C1 segment of cervical spinal cord (tissue), 14 donors: ENCODE measurements at places on chromosomes 16 and 17.

DNA sequence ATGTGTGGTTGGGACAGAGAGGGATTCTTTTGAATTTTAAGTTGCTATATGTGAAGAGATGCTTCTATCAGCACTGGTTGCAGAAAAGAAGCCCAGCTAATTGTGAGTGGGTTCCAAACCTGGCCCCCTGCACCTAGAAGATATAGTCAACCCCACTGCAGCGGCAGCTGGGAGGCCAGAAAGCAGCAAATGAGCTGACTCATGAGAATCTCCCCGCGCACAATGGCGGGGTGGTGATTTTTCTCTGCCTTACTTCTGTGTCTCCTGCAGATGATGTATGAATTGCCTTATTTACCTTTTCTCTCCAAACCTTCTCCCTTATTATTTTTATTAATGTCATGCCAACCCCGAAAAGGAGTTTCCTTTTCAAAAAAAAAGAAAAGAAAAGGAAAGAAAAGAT is 89.7 kb downstream of the MAF start:
- DNase-seq = no peak

DNA sequence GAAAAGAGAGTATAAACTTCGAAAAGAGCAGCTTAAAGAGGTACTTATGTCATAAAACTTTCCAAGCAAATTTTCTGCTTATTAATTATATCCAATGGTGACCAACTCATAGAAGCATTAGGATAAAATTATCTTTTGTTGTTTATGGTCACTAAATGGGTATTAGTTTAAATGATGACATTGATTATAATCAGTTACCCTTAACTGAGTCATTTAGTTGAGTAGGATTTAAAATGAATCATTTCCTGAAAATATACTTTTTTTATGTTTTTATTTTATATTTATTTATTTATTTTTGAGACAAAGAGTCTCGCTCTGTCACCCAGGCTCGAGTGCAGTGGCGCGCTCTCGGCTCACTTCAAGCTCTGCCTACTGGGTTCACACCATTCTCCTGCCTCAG is 55.9 kb downstream of the ABHD15 start:
- no peak for DNase-seq

DNA sequence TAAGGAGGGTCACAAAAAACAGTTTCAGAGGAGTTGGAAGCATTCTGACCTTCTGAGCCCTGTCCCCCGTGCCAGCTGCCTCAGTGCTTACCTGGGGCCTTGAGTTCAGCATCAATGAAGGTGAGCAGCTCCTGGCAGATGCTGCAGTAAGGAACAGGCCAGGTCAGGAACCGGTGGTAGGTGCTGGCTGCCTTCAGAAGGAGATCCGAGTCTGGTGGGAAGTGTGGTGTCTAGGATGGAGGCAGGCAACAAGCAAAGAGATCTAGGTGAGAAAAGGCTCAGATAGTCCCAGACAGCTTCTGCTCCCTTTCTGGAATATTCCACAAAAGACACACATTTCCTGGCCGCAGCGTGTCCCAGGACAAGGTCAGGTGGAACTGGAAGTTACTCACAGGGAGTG is 37.2 kb upstream of the PIK3R6 start:
- no peak for DNase-seq

DNA sequence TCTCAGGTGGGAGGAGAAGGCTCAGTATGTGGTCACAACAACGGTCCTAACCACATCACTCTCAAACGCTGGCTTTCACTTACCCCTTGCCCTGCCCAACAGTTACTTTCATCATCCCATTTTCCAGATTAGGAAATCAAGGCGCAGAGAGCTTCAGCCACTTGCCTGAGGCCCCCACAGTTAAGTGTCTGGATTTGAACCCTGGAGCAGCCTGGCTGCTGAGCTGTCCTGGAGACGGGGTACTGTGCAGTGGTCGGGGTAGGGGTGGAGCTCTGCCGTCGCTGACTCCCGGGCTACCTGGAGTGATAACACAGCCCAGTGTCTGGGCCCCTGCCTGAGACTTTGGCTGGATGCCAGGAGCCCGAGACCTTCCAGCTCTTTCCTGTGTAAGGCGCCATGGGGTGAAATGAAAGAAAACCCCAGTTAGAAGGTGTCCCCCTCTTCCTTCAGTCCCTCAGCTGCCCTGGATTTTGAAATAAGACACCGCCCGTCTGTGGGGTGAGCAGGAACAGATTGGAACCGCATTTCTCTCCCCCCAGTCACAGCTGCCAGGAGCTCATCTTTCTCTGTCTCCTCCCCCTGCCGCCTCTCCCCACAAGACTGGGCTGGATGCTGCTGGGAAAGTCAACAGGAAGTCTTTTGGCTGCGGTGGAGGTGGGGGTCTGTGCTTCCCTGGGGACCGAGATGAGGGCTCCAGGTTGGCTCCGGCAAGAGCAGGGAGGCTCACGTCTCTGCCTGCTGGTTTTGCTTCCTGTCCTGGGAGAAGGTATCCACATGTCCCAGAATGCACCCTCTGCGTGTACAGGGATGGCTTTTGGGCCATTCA is 280.2 kb downstream of the SEC14L1 start:
- DNase-seq = no peak

DNA sequence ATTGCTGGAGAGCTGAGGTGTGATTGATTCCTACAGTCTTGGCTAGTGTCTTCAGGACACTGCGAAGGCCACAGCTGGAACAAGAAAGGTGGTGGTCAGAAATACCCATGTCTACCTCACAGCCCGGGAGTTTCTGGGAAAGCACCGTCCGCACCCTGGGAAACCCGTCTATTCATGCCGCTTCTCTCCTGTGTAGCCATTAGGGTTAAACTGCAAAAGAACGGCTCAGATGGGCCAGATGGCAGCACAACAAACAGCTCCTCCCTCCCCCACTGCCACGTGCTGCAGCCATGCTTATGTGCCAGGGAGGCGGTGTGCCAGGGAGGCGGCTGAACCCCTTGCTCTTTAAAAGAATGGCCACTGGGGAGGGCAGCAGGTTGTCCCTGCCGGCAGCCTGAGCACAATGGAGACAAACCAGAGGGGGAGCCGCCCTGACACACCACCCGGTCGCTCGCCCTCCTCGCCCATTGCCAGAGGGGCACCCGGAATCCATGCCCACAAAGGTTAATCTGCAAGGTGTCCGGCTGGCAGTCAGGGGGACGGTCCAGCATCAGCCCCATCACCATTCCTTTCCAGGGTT is 65.2 kb downstream of the CYTH1 start:
- peak; percentile 90 for DNase-seq

GRCh38 chr17:2253768-2254406 is 49.7 kb downstream of the SMG6 start:
- no peak for DNase-seq

- no peak for DNase-seq
These were observed 19.3 kb upstream of the TBX2 start for GRCh38 chr17:61380217-61380835.

DNA sequence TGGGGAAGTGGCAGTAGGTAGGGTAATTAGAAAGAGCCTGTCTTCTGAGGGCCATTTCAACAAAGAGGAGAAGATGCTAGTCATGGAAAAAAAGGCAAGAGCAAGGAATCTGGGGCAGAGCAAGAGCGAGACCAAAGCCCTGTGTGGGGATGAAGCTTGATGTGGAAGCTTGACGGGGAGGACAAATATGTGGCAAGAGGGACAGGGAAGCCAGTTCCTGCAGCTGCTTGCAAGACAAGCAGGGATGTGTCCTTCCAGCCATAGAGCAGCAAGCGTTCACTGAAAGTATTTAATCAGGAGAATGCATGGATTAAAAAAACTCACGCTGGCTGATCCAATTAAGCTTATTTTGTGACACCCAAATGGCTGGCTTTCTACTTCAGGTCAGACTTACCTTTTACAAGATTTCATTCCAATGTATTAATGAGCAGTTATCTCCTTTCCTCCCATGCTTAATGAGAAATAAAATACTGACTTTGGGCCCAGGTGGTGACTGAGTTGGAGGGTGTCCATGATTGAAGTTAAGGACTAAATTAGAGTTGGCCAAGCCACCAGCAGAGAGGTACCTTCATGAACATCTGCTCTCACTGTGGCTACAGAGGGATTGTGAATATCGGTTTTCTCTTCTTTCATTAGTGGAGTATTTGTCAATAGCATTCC is 76.8 kb downstream of the ABCA8 start:
- DNase-seq = no peak

DNA sequence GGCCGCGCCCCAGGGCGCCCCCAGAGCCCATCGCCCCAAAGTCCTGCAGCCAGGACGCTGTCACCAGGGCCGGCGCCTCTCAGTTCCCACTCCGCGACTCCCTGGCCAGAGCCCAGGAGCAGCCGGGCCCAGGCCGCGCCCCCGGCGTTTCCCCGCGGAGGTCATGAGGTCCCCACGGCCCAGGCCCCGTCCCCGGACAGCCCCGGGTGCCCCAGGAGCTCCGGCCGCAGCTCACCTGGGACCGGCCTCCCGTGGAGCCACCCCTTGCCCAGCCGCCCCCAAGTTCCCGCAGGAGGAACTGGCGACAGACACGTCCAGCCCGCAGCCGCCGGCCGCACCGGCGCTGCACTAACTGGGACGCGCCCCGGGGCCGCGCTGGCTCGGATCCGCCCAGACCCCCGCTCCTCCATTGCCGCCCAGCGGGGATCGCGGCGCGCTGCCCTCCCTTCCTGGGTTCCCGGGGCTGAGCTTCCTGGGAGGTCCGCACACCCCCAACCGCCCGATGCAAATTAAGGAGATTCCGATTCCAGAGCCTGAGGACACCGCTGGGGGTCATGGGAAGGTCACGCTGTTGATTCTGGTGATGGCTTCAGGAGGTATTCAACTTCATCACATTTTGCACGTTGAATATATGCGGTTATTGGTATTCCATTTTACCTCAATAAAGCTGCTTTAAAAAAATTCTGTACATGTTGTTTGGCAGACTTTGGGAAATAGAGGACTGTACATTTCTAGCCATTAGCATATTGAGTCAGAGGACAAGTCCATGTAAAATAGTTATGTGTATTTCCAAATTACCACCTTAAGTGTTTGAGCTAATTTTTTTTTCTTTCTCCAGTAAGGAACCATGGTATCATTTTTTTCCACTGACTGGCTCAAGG is 9.9 kb downstream of the AHSP start:
- no peak for DNase-seq

GRCh38 chr16:2835638-2836493 is 5.8 kb downstream of the ZG16B start:
- no peak for DNase-seq

- no peak for DNase-seq
These were observed 18.9 kb downstream of the CA4 start for GRCh38 chr17:60168654-60169053.

- DNase-seq = no peak
These were observed 4.0 kb upstream of the DLX4 start for GRCh38 chr17:49964769-49965523.

GRCh38 chr16:31000671-31001382 is 9.6 kb downstream of the STX1B start:
- DNase-seq = peak; percentile 45

DNA sequence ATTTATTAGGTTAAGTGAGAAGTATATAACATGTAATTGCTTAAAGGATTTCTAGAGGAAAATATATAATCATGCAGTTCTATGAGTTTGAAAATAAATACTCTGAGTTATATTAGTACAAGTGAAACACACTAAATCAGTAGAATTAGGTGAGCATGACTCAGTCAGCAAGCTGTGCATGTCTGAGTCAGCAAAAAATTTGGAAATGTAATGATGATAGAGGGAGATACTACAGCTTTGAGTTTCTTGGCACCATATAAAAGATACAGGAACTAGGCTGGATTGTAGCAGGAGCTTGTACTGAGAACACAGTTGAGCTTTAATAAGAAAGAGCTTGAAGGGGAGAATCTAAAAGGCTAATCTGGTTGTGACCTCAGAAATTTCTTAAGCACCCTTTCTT is 1224.6 kb downstream of the CDH8 start:
- no peak for DNase-seq

DNA sequence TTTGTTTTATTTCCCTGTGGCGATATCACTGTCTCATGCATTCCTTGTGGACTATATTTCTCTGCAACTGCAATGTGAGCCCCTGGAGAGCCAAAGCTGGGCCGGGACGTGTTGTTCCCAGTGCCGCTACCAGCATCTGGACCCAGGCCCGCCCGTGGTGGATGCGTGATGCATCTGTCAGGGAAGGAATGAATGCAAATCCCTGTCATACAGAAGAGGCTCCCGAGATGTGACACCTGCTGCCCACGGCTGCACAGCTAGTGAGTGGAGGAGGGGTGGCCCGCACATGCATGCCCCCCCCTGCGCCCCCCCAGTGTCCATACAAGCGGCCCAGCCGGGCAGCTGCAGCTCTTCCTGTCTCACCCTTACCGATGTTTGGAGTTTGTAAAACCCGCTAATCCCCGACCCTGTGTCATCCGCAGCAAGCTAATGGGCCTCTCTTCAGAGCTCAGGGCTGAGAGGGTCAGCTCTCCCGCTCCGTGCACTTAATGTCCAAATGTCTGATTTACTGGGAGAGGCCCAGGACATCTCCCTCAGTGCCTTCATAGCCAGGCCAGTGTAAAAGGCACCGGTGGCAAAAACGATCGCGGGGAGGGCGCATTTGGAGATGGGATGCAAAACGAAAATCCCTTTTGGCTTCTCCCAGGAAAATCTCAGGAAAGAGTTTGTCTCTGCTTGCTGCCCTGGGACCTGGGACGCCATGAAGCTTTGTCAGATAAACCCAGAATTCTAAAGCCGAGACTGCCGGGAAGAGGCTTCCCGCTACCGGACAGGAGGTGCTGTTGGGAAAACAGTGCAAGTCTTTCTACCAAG is 91.8 kb downstream of the FOXL1 start:
- no peak for DNase-seq

DNA sequence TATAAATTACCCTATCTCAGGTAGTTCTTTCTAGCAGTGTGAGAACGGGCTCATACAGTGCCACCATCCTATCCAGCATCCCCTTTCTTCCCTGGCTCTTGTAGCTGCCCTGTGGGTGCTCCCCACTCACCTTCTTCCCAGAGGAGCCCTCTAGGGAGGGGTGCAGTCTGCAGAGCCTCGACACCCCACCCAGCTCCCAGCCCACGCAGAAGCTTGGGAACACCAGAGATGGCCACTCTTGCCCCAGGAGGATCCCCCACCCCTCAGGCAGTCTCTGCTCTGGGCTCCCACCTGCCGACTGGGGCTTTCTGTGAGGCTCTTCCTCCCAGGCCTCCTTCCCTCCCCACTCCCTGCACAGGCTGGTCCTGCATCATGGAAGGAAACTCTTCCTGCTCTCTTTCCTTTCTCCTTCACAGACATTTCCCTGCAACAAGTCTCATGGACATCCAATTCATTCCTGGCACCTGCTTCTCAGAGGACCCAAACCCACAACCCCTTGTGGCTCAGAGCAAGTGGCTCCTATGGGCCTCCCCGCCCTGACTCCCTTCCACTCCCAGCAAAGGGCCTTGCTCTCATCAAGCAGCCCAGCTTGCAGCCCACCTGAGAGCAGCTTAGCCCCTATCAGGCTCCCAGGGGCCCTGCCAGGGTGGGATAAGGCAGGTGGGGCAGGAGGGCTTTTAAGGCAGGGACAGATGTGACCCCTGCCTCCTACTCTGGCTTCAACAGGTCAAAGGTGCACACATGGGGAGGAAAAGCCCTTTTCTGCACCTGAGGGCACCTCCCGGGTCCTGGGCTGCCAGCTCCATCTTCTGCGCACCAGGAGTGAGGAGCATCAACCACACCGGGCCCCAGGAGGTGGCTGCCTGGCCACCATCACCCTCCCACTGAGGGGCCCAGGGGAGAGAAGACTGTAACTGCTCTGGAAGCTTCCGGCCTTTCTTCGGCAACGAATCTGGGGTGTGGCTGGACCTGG is 263.8 kb upstream of the TNRC6C start:
- DNase-seq = no peak
